ENCODE measurements at places on chromosomes 4 and X. TPM values are rescaled to one million over a fixed set of nuclear protein-coding genes. Genes with fewer than 3 reads are reported as not detected.

DNA sequence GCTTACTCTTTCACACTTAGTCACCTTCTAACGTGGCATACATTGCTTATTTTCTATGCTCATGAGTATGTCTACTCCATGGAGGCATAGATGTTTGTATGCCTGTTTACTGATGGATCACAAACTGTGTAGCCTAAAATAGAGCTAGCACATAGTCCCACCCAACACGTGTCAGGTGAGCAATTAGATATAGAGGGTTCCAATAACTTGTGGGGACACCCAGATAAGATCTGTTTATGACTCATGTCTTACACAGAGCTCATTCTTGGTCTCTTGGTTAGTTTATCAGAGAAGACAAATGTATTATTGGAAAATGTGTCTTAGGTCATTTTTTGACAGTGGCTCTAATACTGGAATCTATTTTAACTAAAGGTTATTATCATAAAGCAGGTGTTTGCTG is 6.8 kb downstream of the ZFP42 start:
- DNase-seq = no peak
- H3K4me3 ChIP-seq = no peak overlapping the region
- no peaks in the 10 kb centered on the region for H3K4me1 ChIP-seq
- H3K27me3 ChIP-seq = no peaks in the 10 kb centered on the region

- H3K27me3 ChIP-seq = no peaks in the 10 kb centered on the region
- no peaks in the 10 kb centered on the region for H3K4me1 ChIP-seq
- no peak overlapping the region for H3K4me3 ChIP-seq
- H3K27ac ChIP-seq = no peak overlapping the region
- no peaks in the 10 kb centered on the region for H3K36me3 ChIP-seq
Measured at GRCh38 chr4:120432301-120432860, 365.7 kb upstream of the MAD2L1 start.

Gene CHIC2
- total RNA-seq = 40.0 TPM

Gene DRD5
- total RNA-seq = not detected

Gene MAP3K15
- 0.25 TPM for total RNA-seq

Gene CXorf49
- total RNA-seq = not detected

DNA sequence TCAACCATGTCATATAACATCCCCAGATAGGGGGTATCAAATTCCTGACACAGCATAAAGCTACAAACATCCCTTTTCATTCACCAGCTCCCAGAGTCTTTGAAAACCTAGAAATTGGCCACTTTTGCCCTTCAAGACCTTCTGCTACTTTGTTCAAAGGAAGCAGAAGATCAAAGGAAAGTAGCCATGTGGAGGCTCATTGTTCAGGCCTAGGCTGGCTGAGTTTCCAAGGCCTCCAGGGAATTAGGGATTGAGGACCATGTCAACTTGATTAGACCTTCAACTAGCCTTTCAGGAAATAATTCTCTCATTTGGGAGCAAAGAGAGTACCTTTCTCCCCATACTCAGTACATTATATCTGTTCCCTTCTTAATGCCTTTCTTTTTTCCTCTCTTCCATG is 66.8 kb upstream of the ATXN3L start:
- no peaks in the 10 kb centered on the region for H3K4me1 ChIP-seq
- no peak overlapping the region for H3K4me3 ChIP-seq
- no peaks in the 10 kb centered on the region for H3K36me3 ChIP-seq
- no peak for DNase-seq
- no peaks in the 10 kb centered on the region for H3K27me3 ChIP-seq
- no peak overlapping the region for H3K27ac ChIP-seq

GRCh38 chrX:153723351-153724251 is 586 bp downstream of the BCAP31 start:
- peak overlapping the region; percentile 63 for H3K4me3 ChIP-seq
- peak overlapping the region; percentile 74 for H3K27ac ChIP-seq
- H3K36me3 ChIP-seq = no peaks in the 10 kb centered on the region
- H3K4me1 ChIP-seq = peaks cover 52% of the 10 kb centered on the region
- no peak for DNase-seq
- no peaks in the 10 kb centered on the region for H3K27me3 ChIP-seq

Measured in vagina (tissue), 2 donors.